Sigmoid colon (tissue), 7 donors: ENCODE measurements at places on chromosomes 3 and 15. TPM values are rescaled to one million over a fixed set of nuclear protein-coding genes. Genes with fewer than 3 reads are reported as not detected.

The EPHB3 gene
- 1.8 TPM for total RNA-seq

The JAGN1 gene
- total RNA-seq = 55.1 TPM

The FRMD4B gene
- total RNA-seq = 15.7 TPM

The LRRC28 gene
- 23.1 TPM for total RNA-seq

DNA sequence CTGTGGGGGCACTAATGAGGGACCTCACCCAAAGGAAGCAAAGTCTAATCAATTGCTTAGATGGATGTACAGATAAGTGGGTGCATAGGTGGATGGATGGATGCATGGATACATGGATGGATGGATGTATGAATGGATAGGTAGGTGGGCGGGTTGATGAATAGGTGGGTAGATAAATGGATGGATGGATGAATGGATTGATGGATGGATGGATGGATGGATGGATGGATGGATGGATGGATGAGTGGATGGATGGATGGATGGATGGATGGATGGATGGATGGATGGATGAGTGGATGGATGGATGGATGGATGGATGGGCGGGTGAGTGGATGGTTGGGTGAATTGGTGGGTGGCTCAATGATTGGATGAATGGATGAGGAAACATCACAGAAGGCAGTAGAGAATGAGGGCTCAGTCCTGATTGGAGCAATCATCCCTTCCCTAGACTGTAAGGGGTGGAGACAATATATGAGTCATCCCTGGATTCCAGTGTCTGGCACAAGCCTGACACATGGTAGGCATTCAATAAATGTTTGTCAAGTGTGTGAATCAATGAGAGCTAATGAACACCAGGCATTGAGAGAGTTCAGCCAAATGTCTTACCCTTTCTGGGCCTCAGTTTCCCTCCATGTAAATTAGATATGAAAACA, 40.4 kb upstream of the PXYLP1 start:
- no peak overlapping the region for H3K4me3 ChIP-seq
- H3K27me3 ChIP-seq = no peaks in the 10 kb centered on the region
- H3K36me3 ChIP-seq = no peaks in the 10 kb centered on the region
- no peak for DNase-seq
- H3K27ac ChIP-seq = no peak overlapping the region
- H3K4me1 ChIP-seq = no peaks in the 10 kb centered on the region

DNA sequence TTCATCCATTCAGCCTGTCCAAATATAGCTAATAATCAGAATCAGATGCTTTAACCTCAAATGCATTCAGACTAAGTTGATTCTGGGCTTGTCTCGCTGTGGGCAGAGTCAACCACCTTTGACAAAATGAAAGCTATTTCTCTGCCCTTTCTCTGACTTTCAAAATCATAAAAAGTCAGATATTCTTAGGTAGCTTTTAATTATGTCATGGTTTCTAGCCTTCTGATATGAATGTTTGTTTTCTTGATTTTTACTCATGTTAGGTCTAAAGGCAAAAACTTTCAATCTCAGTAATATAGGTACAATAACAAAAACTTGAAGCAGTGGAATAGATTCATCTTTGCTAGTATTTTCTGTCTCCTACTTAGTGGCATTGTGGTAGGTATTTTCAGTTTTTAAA, 25.3 kb upstream of the C15orf61 start:
- H3K27me3 ChIP-seq = no peaks in the 10 kb centered on the region
- no peak overlapping the region for H3K4me3 ChIP-seq
- no peaks in the 10 kb centered on the region for H3K4me1 ChIP-seq
- H3K36me3 ChIP-seq = no peaks in the 10 kb centered on the region
- DNase-seq = no peak

- no peak for DNase-seq
- no peak overlapping the region for H3K4me3 ChIP-seq
- H3K27me3 ChIP-seq = no peaks in the 10 kb centered on the region
- H3K27ac ChIP-seq = no peak overlapping the region
- no peaks in the 10 kb centered on the region for H3K36me3 ChIP-seq
Measured at GRCh38 chr15:57692709-57693108, 13.8 kb upstream of the POLR2M start.

DNA sequence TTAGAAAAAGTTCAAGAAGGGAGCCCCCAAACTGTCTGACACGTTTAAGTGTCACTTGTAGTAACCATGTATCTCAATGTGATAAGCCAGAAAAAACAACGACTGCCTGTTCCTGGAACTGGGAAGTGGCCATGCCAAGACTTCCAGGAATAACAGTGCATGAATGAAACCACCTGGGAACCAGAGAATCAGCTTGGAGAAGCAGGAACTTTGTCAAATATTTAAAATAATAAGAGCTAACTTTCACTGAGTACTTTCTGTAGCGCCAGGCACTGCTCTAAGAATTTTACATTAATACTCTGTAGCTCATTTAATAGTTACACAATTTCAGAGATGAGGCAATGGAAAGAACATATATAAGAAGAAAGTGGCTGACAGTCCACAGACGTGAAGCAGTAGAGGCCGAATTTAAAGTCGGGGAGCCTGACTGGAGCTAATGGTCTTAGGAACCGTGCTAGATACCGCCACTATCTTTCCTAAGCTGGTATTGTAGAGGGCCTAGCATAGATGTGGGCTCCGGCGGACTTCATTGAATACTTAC, 876 bp downstream of the PLSCR1 start:
- H3K27me3 ChIP-seq = no peaks in the 10 kb centered on the region
- DNase-seq = no peak
- H3K4me1 ChIP-seq = peaks cover 31% of the 10 kb centered on the region

DNA sequence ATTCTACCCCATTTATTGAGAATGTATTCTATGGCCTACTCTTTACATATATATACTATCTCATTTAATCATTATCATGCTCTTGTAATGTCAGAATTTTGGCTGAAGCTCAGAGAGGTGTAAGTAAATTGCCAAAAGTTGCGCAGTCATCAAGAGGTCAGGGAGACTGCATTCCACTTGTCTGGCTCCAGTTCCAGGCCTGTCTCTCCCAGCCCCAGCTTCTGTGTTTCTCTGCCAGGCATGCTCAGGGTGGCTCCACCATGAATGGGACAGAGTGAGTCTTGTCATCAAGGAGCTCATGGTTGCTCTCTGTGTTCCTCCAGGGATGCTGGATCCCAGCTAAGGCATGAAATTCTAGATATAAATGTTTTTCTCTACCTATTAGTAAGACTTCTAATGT, 635.1 kb upstream of the MDFIC2 start:
- no peaks in the 10 kb centered on the region for H3K27me3 ChIP-seq
- H3K27ac ChIP-seq = no peak overlapping the region
- no peak overlapping the region for H3K4me3 ChIP-seq
- H3K36me3 ChIP-seq = no peaks in the 10 kb centered on the region

- H3K36me3 ChIP-seq = peaks cover 90% of the 10 kb centered on the region
- DNase-seq = no peak
- H3K27ac ChIP-seq = no peak overlapping the region
Measured at GRCh38 chr3:9377981-9378380, 15.1 kb downstream of the THUMPD3 start.

DNA sequence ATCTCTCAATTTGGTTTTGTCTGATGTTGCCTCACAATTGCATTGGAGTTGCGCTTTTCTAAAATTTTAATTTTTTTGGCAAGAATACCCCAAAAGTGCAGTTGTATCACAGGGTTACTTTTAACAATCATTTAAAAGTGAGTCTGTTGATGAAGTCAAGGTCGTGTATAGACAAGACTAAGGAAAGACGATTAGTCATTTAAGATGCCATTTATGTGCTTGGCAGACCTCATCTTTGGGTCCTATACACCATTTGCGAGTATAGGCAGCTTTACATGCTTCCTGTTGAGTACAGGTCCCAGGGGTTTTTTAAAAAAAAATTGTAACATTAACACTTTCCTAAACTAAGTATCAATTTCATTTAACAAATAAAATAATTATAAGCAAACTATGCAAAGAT, 12.5 kb downstream of the ARNT2 start:
- H3K27me3 ChIP-seq = no peaks in the 10 kb centered on the region
- no peak overlapping the region for H3K4me3 ChIP-seq
- no peak for DNase-seq
- peaks cover 9% of the 10 kb centered on the region for H3K4me1 ChIP-seq
- no peak overlapping the region for H3K27ac ChIP-seq
- no peaks in the 10 kb centered on the region for H3K36me3 ChIP-seq

DNA sequence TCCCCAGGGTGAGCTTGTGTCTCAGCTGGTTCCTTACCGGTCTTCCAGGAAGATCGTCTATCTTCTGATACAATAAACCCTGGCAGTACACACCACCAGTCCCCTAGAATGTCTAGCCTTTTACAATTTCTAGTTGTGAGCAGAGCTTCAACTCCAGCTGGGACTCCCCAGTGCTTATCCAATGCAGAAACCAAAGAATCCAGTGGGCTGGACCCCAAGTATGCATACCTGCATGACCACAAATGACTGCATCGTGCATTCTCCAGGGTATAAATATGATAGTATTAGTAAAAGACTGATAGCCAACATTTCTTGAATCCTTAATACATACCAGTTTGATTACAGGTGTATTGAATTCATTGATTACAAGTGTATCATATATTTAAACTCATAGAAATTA, 176.0 kb downstream of the SATB1 start:
- DNase-seq = no peak
- no peak overlapping the region for H3K4me3 ChIP-seq
- H3K4me1 ChIP-seq = no peaks in the 10 kb centered on the region
- no peaks in the 10 kb centered on the region for H3K36me3 ChIP-seq
- no peak overlapping the region for H3K27ac ChIP-seq

- H3K27me3 ChIP-seq = no peaks in the 10 kb centered on the region
- H3K4me3 ChIP-seq = no peak overlapping the region
- peaks cover 16% of the 10 kb centered on the region for H3K36me3 ChIP-seq
- no peak for DNase-seq
- H3K4me1 ChIP-seq = peaks cover 33% of the 10 kb centered on the region
Measured at GRCh38 chr15:70081612-70082011, 16.1 kb downstream of the TLE3 start.
